Stimulated activated CD8-positive, alpha-beta memory T cell treated with anti-CD3 and anti-CD28 coated beads, Interleukin-7, amount 100 ng/mL, for 1 hour (primary cell): ENCODE measurements at places on chromosomes 11 and 22.

- DNase-seq: peak; percentile 20
Observed at GRCh38 chr11:59097113-59097708, 9.8 kb upstream of the FAM111B start.

- no peak for DNase-seq
Observed at GRCh38 chr11:65895482-65895981, 4.7 kb downstream of the FOSL1 start.

DNA sequence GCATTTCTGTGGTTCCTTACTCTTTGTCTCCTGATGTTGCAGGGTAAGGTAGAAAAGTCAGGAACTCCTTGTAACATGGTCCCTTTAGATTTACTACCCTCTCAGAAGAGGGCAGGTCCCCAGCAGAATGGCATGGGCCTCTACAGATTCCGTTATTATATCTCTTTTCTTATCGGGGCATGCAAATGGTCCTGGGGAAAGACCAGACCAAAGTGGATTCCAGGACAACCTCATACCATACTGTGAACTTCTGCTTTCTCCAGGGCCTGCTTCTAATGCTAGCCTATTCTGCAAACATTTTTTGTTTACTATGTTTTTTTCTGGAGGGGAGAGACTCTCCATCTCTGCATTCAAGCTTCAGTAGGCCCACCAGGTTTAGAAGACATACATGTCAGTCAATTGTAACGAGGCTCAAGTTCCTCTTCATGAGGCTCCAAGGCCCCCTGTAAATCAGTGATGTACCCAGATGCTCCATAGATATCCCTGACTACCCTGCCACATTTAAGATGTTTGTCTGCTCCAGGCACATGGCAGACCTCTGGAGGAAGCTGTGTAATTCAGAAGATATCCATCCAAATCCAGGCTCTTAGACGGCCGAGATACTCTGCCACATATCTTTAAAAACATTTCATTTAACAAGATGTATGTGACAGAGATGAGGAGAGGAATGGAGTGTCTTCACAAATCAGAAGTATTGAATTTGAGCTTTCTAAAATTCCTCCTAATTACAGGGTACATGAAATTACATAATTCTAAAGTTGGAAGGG lies 8.5 kb upstream of the ME3 start:
- no peak for DNase-seq

- no peak for DNase-seq
Observed at GRCh38 chr22:26972286-26972685, 314.9 kb downstream of the MIAT start.

- no peak for DNase-seq
Observed at GRCh38 chr11:35553021-35553420, 27.6 kb upstream of the PAMR1 start.

- no peak for DNase-seq
Observed at GRCh38 chr11:10298342-10298741, 4.3 kb upstream of the SBF2 start.

DNA sequence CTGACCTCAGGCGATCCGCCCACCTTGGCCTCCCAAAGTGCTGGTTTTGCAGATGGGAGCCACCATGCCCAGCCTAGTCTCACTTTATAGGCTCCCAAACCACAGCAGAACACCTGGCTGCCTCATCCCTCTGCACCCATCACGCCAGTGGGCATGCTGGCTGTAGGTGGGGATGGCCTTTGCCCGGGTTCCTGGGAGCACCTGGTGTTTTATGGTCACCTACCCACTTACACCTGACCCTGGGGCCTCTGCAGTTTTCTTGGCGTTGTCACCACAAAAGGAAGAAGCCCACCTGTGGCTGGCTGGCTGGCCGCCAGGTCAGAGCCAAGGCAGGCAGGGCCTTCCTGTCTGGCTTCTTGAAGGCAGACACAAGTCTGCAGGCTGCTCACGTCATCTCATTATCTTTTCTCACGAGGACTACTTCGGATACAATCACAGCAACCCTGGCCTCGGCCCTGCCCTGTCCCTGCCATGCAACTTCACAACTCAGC lies 8.2 kb downstream of the RRP7A start:
- DNase-seq: no peak

DNA sequence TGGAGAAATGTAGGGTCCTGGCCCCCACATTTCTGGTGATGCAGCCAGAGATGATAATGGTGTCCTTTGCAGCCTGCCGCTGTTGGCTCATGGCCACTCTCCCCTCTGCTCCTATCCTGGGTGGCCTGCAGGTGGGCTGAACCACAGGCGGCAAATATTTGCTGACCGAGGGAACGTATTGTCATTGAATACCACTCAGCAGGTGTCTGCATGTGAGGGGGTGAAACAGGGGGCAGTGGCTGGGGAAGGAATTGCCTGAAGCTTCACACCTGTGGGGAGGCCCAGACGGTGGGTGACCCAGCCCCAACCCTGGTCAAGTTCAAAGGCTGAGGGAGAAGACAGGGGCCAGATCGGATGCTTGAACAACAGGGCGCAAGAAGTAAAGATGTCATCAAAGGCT lies 73.3 kb upstream of the WNT11 start:
- DNase-seq: no peak

- no peak for DNase-seq
Observed at GRCh38 chr11:61627850-61628661, 47.2 kb upstream of the SYT7 start.

- no peak for DNase-seq
Observed at GRCh38 chr11:46361283-46362155, 14.3 kb downstream of the DGKZ start.

GRCh38 chr22:50032941-50033601 lies 20.5 kb upstream of the IL17REL start:
- no peak for DNase-seq

GRCh38 chr11:104852811-104853210 lies 45.4 kb downstream of the CASP12 start:
- DNase-seq: no peak

- DNase-seq: no peak
Observed at GRCh38 chr11:81725701-81726100, 1008.0 kb downstream of the FAM181B start.

GRCh38 chr11:126166413-126166812 lies 45.0 kb downstream of the RPUSD4 start:
- no peak for DNase-seq

DNA sequence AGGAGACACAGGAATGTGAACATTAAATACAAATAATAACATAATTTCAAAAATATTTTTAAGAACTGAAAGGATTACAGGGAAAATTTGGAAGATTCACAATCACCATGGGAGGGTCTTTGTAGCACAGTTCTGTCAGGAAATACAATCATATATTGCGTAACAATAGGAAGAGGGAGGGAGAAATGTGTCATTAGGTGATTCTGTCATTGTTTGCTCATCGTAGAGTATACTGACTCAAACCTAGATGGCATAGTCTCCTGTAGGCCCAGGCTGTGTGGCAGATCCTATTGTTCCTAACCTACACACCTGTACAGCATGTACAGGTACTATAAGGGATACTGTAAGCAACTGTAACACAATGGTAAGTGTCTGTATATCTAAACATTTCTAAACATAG lies 330.4 kb downstream of the BRD1 start:
- DNase-seq: no peak

DNA sequence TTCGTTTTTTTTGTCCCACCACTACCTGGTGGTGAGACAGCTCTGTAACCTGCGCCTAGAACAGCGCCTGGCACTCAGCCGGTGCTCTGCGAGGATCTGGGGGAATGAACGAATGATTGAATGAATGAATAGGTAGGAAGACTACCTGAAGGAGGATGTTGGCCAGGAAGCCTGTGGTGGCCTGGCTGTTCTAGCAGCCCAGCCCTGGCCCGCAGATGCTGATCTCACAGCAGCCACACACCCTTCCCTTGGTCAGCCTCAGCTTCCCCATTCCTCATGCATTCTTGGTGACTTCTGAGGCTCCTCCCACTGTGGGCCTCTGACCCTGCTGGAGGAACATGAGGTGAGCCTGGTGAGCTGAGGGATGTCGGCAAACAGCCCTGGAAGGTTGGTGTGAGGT lies 3.7 kb downstream of the TRPM5 start:
- no peak for DNase-seq

GRCh38 chr11:128865490-128865889 lies 1.6 kb downstream of the KCNJ1 start:
- DNase-seq: no peak

DNA sequence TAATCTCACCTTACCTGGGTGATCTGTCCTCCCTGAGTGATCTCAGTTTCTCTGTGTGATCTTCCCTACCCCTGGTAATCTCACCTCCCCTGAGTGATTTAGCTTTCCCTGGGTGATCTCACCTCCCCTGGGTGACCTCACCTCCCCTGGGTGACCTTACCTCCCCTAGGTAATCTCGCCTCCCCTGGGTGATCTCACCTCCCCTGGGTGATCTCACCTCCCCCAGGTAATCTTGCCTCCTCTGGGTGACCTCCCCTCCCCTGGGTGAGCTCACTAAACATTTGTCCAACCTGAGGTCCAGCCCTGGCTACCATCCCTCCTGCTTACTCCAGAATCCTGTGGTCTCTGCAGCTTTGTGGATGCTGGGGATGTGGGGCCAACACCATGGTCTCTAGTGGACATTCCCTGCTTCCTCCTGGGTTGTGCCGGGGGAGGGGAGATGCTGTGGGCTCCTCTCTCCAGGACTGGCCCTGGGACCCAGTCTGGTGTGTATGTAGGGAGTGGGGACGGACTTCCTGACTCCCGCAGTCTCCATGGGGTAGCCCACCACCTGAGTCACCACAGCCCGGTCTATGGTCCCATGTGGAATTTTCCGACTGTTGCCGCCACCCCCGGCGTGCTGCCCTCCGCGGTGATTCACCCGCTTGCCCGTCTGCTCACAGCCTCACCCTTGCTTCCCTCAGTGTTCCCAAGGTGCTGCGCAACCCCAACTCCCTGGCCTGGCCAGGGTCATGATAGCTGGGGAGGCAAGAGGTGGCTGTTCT lies 9.9 kb downstream of the LSP1 start:
- DNase-seq: no peak

- peak; percentile 82 for DNase-seq
Observed at GRCh38 chr11:10750838-10751580, at the start of gene CTR9. Gene CTR9, plus strand, starts transcription at chr11:10751246. Its CDS starts 167 bp downstream, at chr11:10751413.

- no peak for DNase-seq
Observed at GRCh38 chr22:42451499-42452145, 19.4 kb upstream of the NFAM1 start.
